ENCODE measurements at places on chromosomes 11 and 22.

- DNase-seq = no peak
These were observed 57.9 kb downstream of the NOX4 start for GRCh38 chr11:89433278-89433677.

DNA sequence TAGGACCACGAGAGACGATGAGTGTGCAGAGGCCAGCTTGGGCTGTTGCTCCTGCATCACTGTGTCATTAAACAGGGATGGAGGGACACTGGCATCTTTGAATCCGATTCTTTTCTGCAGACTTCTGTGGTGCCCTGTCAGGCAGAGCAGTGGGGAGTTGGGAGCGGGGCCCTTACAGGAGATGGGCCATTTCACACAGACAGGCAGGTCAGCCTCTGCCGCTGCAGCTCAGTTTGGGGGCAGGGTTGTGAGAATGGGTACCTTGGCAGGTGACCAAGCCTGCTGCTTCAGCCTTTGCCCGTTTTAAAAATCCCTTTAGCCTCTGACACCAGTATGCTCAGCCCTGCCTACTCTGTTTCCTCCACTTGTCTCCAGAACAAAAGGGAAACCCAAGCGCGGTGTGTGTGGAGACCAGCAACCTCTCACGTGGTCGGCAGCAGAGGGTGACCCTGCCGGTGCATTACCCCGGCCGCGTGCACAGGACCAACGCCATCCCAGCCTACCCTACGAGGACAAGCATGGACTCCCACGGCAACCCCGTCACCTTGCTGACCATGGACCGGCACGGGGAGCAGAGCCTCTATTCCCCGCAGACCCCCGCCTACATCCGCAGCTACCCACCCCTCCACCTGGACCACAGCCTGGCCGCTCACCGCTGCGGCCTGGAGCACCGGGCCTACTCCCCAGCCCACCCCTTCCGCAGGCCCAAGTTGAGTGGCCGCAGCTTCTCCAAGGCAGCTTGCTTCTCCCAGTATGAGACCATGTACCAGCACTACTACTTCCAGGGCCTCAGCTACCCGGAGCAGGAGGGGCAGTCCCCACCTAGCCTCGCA lies 12.6 kb downstream of the C22orf31 start:
- no peak for DNase-seq

- no peak for DNase-seq
These were observed 112.9 kb upstream of the TMEM45B start for GRCh38 chr11:129702410-129703398.

GRCh38 chr11:77993902-77994301 lies 566 bp downstream of the INTS4 start:
- no peak for DNase-seq

DNA sequence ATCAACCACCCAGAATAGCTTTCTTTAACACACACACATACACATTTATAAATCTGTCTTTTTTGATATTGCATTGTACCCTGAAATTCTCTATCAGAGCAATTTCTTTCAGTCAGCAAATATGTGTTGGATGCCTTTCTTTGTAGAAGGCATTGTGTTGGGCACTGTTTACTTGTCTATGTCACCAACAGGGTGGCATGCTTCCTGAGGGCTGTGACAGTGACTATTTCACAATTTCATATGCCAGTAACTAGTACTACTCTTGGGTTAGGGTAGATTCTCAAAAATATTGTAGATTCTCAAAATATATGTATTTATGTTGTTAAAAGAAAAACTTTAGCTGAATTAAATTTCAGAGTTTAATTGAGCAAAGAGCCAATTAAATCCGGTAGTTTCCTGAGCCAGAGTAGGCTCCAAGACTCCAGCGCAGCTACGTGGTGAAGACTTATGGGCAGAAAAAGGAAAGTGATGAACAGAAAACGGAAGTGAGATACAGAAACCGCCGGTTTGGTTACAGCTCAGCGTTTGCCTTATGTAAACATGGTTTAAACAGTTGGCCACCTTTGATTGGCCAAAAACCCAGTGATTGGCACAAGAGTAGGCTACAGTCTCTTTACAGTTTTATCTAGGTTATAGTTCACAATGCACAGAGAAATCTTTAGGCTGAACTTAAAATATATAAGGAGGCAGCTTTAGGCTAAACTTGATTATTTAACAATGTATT lies 723.3 kb downstream of the NTM start:
- DNase-seq = no peak

DNA sequence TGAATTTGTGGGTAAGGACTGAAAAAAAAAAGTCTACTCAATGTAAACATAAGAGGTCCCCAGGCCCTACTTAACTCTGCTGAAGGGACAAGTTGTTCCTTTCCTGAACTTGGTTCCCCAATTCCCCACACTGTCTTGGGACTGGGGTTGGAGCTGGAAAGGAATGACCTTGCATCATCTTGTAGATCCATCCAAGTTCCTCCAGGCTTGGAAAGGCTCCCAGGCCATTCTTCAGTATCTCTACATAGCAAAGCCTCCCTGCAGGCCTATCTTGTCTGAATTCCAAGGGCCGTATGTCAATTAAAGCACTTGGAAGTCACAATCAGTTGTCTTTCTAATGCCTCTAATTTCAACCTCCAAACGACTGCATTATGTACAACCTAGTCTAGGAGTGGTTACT lies 361.2 kb downstream of the TMEM135 start:
- DNase-seq = no peak

DNA sequence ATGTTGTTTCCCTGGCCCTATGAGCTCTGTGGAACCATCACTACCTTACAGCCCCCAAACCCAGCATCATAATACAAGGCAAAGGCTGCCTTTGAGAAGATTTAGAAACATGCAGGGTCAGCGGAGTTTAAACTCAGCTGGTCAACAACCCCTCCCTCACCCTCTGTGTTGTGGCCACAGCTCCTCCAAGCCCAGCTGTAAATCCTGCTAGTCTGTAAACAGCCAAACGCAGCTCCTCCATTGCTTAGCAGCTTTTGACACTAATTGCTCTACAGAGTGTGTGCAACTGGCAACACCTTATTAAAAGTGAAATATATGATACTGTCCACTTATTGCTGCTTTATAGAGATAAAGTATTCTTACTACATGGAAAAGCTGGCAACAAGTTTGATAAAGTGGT lies 29.1 kb downstream of the OPCML start:
- DNase-seq = no peak

DNA sequence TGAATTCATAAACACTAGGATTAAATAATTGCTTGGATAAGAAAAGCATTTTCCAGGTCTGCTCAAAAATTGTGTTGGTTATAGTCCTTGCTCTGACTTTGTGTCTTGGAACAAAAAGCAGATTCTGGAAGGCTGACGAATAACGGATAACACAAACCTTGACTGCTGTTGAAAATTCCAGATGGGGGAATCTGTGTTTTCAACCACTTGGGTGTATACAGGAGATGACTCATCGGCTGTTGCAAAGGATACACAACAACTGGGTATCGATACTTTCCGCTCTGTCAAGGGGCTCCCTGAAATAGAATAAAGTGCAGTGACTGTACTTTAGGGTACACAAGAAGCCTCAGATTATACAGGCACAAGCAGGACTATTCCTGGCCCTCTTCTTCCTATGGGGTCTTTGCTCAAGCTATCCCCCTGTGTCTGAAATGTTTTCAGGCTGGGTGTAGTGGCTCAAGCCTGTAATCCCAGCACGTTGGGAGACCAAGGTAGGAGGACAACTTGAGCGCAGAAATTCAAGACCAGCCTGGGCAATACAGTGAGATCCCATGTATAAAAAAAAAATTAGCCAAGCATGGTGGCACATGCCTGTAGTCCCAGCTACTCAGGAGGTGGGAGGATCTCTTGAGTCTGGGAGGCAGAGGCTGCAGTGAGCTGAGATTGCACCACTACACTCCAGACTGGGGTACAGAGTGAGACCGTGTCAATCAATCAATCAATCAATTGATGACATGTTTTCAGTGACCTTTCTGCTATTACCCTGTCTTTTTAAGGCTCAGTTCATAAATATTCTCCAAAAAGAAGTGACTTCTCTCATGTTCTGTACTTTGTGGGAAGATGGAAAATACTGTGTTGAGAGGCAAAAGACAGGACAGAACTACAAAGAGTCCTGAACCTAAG lies 48.6 kb upstream of the UCP3 start:
- no peak for DNase-seq

GRCh38 chr11:69393865-69394233 lies 87.6 kb upstream of the LINC01488 start:
- DNase-seq = no peak

GRCh38 chr11:83364500-83365045 lies 78.4 kb upstream of the CCDC90B start:
- DNase-seq = no peak

- no peak for DNase-seq
These were observed 92.1 kb downstream of the CSNK2A3 start for GRCh38 chr11:11260903-11261302.

DNA sequence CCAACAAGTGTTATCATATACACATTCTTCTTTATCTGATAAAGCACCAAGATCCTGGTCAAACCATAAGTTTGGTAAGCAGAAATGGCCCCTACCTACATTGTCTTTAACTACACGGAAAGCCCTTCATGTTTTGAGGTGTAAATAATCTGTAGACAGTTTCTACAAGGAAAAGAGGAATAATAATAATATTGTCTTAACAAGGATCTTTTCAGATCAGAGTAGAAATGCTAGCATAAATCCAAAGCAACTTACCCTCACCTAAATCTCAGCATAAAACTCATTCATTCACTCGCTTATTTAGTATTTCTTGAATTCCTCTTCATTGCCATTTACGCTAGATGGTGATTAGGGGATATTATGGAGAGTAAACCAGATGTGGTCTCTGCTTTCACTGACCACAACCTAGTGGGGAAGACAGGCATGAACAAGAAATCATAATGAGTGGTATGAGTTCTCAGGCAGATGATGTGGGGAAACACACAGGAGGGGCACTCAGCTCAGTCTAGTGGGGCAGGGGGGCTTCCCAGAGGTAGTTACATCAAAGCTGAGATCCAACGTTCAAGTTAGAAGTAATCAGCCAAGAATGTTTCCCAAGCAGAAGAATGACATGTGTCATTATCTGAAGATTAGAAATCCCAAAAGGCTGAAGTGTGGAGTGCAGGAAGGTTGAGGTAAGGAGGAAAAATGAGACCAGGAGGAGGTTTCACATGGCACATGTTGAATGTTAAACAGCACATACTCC lies 65.4 kb upstream of the ZC3H12C start:
- no peak for DNase-seq

DNA sequence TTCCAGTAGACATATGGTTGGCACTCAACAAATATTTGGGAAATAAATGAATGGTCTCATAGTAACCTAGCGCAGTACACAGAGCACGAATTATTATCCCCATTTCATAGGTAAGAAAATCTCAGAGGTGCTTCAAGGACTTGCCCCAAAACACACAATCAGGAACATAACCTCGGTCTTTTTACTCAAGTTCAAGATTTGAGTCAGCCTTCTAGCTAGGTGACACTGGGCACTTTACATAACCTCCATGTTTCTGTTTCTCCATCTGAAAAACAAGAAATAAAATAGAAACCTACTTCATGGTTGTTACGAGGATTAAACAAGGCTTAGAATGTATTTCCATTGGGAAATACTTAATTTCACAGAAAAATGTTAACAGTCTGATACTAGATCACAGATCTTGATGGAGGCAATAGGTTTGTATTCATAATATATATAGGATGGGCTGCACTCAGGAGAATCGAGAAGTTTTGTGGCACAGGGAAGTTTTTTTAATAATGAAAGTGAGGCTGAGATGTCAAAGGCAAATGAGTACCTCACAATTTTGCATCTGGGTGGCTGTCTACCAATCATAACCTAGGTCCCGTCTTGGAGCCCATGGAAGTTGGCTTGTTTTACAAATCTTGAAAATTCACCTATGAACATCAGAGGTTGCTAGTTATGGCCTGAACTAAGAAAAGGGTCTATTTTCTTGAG lies 147.4 kb upstream of the ZC3H12C start:
- DNase-seq = no peak

- DNase-seq = no peak
These were observed 6.2 kb downstream of the GLB1L3 start for GRCh38 chr11:134282121-134283045.

- no peak for DNase-seq
These were observed 2.3 kb downstream of the ACY3 start for GRCh38 chr11:67648140-67648795.

GRCh38 chr22:31901388-31902137 lies 42.8 kb upstream of the YWHAH start:
- no peak for DNase-seq

DNA sequence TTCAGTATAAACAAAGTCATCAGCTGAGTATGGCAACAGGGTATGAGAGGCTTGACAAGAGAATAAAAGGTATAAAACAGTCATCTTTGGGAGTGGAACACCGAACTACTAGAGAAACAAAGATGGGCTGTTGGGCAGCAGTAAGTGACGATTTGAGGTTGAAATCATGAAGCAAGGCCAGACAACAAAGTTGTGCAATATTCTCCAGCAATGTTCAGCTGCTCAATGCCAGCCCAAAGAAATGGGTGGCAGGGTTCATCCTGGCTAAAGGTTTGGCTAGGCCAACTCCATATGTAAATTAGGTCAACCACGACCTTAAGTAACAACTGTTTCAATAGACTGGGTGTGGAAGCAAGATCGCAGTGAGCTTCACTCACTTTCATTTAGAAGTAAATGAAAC lies 6.2 kb downstream of the APIP start:
- DNase-seq = no peak

DNA sequence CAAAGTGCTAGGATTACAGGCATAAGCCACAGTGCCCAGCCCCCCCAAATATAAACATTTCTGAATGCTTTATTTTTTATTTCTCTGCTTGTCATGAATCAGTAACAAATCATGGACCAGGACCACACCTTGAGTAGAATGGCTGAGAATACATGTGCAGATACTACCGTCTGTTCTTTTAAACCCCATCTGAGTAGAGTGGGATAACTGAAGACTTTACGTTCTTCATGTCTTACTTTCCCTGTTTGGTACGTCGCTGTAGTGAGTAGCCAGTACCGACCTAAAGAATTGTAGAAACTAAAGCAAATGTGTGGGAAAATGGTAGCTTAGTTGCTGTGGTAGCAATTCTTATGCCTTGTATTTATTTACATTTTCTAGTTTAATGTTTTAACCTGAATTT lies 29.9 kb downstream of the MED17 start:
- DNase-seq = no peak

DNA sequence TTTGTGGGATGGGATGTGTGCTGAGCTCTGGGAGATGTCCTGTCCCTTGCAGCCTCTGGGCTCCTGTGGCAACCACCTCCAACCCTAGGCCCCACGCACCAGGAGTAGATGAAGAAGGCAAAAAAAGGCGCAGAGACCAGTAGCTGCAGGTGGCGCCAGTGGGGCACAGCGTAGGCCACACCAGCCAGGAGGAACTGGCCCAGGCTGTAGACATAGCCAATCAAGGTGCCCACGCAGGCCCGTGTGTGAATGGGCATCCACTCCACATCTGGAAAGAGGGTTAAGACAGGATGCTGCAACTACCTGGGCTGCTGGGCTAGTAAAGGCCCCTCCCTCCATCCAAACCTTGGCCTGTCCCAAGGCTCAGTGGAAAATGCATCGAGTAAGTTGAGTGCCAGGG lies 3.0 kb downstream of the SLC22A6 start:
- DNase-seq = no peak

GRCh38 chr11:69462106-69462951 lies 19.1 kb upstream of the LINC01488 start:
- no peak for DNase-seq

DNA sequence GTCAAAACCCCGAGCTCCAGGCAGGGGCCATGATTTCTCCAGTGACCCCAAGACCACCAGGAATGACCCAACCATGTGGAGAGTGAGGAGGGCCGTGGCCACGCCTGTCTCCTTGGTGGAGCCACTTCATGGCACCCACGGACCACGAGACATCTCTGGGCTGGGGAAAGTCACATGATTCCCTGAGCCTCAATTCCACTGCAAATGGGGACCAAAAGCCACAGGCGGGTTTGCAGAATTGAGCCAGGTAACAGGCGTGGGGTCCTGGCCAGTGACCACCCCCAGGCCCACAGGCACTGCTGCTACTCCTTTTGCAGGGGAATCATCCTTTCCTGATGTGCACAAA lies 178.9 kb downstream of the CTTN start:
- no peak for DNase-seq
